ENCODE measurements at places on chromosomes 3 and 15.
A peak's percentile ranks its signal among the peaks of the same experiment; 100 is the strongest.

GRCh38 chr3:177960722-177961121 lies 575.5 kb upstream of the KCNMB2 start:
- DNase-seq = no peak

GRCh38 chr3:14844386-14845170 lies 25.8 kb downstream of the FGD5 start:
- DNase-seq = no peak

DNA sequence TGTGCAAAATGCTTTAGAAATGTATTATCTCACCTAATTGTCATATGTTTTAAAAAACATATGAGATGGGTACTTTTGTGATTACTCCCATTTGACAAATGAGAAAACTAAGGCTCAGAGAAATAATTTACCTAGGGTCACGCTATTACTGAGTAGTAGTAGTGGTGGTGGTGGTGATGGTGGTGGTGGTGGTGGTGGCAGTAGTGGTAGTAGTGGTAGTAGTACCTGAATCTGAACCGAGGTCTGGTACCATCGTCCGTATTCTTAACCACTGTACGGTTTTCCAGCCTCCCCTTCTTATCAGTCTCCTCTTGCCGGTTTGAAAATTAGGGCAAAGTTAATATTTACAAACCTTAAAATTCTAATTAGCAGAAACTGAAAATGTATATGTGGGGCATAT lies 102.4 kb downstream of the KLHL25 start:
- no peak for DNase-seq

DNA sequence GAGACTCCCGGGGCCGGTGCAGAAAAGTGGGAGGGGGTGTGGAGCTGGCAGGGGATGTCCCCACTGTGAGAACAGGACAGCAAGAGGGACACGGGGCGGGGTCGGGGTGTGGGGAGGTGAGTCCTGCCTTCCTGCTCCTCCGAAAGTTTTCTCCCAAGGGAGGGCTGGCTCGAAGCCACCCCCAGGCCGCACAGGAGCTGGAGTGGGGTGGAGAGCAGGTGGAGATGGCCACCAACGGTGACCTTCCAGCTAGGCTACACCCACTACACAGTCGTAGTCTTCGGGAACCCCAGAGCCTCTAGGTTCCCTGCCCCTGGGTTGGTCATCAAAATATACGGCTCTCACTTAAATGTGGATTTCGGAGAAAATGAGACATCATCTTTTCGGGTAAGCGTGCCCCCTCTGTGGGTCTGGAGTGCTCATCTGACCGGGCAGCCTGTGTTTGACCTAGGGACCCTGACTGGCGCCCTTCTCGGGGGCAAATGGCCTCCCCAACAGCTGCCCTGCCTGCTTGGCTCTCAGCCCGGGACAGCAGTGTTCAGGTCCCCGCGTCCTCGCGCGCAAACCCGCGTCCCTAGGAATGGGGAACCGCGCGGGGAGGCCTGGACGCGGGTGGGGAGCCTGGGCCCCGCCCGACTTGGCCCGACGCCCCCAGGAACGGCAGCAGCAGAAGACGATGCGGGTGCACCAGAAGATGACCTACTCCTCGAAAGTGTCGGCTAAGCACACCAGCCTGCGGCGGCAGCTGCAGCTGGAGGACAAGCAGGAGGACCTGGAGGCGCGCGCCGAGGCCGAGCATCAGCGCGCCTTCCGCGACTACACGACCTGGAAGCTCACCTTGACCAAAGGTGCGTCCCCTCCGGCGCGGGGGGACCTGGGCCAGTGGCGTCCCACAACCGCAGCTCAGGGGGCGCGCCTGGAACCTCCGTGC lies 21.2 kb downstream of the CFAP100 start:
- DNase-seq = no peak

GRCh38 chr15:40105517-40106202 lies 3.0 kb downstream of the BMF start:
- peak; percentile 33 for DNase-seq

GRCh38 chr3:98602078-98602678 lies 8.8 kb upstream of the CPOX start:
- DNase-seq = no peak

- DNase-seq = no peak
These were observed 36.4 kb upstream of the ESYT3 start for GRCh38 chr3:138397983-138398382.

DNA sequence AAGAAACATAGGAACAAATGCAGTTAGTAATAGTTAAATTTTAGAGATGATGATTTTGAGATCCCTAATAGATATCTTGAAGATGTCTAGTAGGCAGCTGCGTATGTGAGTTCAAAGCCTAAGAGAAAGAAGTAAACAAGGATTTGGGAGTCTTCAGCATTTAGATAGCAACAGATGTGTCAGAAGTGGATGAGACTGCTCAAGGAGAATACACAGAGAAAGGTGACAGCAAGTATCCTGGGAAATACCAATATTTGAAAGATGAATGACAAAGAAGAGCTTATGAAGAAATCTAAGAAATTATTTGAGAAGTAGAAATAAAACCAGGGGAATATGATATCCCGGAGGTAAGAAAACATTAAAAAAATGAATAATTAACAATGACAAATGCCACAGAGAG lies 130.9 kb downstream of the PCCB start:
- no peak for DNase-seq

DNA sequence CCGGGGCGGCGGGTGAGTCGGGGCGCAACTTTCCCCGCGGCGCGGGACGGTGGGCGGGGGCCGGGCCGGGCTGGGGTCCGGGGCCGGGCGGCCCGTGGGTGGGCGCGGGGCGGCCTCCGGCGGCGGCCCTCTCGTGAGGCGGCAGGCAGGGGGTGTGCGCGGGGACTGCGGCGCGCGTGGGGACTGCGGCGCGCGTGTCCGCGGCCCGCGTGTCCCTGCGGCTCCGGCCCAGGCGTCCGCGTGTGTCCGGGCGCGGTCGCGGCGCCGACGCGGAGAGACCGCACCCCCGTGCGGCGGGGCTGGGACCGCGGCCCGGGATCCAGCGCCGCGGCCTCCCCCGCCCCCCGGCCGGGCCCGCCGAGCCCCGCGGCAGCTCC lies 349 bp downstream of the PLXNA1 start:
- no peak for DNase-seq

- no peak for DNase-seq
These were observed 325.4 kb downstream of the FOXP1 start for GRCh38 chr3:71258116-71258515.

DNA sequence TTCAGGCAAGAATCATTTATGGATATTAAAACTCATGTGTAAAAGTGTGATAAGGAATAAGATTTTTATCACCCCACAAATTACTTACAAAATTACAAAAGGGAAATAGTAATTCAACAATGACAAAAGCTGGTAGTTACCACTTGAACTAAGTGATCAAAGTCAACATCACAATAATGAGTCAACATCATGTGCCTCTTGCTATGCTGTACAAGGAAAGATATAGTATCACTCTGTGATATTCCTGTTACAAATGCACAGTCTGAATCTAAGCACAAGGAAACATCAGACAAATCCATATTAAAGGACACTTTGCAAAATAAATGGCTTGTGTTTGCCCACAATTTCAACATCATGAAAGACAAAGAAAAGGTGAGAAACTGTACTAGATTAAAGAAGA lies 90.5 kb upstream of the PLCL2 start:
- no peak for DNase-seq

GRCh38 chr3:153221748-153222162 lies 59.7 kb downstream of the RAP2B start:
- DNase-seq = peak; percentile 11

- no peak for DNase-seq
These were observed 701 bp downstream of the SGO1 start for GRCh38 chr3:20185331-20185678.

- DNase-seq = no peak
These were observed 133.9 kb downstream of the EEFSEC start for GRCh38 chr3:128287216-128287615.

DNA sequence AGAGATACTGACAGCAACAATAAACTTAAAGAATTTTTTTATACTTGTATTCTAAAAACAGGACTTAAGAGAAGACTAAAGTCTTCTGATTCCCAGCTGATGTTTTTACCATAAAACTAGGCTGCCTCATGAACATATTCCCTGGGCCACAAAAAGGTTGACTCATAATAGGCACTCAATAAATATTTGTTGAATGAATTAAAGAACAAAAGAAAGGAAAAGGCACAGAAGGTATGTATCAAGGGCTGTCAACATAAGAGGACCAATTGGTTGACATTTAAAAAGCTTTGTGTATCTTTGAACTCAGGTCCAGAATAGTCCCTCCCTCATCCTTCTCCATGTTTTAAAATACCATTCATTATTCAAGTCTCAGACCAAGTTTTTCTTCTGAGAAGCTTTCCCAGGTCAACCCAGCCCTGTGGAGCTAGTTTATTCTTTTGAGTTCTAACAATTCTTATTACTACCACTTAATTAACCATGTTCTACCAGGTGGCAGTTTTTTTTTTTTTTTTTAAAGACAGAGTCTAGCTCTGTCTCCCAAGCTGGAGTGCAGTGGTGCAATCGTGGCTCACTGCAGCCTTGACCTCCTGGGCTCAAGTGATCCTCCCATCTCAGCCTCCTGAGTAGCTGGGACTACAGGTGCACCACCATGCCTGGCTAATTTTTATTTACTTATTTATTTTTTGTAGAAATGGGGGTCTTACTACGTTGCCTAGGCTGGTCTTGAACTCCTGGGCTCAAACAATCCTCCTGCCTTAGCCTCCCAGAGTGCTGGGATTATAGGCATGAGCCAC lies 17.5 kb upstream of the ARHGEF3 start:
- no peak for DNase-seq

DNA sequence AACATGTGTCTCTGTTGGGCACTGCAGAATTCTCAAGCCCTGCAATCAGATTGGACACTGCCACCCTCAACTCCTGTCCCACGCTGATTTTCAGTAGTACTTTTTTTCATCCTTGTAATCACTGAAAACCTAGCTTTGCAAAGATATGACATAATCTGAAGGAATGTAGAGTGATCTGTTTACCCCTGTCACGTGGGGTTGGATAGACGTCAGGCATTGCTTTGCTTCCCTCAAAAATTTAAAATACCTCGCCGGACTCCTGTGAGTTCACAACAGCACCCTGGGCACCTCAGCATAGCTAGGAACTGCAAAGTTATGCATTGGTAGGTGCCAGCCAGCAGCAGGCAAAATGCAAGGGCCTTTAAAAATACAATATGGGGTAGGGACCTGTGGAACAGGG lies 71.1 kb upstream of the OXTR start:
- DNase-seq = no peak

- DNase-seq = no peak
These were observed 5.7 kb downstream of the SUCLG2 start for GRCh38 chr3:67648701-67649100.

DNA sequence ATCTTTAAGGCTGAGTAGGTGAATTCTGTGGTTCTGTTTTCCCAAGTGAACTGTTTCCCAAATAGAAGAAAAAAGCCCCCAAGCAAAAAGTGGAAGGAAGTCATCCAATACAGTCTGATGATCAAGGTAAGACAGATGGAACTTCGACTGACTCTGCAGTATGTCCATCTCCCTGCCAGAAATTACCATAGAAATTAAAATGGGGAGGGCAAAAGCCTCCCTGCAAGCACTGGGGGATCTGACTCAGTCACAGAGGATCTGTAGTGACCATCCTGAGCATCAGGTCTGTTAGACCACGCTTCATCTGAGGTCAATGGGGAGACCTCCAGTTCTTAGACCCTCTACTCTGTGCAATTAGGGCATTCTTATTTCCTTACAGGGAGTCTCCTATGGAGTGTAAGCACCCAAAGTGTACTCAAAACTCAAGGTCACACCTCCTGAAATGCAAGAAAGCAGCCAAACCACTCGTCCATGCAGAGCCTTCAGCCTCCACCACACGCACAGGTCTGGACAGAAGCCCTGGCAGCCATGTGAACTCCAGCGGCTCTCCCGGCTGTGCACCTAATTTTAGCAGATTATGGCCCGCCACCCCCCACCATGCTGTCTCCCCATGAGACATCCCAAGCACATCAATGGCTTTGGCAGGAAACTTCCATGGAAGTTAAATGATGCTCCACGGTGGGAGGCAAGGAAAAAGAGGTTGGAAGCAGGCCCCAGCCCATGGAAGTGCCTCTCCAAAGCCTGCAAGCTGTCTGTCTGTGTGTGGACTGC lies 348.7 kb downstream of the NTRK3 start:
- DNase-seq = no peak

DNA sequence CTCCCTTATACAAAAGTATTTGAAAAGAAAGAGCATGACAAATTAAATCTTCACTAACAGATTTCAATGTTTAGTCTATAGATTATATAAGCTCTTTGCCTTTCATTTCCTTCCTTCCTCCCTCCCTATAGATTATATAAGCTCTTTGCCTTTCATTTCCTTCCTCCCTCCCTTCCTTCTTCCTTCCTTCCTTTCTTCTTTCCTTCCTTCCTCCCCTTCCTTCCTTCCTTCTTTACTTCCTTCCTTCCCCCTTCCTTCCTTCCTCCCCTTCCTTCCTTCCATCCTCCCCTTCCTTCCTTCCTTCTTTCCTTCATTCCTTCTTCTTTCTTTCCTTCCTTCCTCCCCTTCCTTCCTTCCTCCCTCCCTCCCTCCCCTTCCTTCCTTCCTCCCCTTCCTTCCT lies 209.8 kb upstream of the CBLB start:
- no peak for DNase-seq

DNA sequence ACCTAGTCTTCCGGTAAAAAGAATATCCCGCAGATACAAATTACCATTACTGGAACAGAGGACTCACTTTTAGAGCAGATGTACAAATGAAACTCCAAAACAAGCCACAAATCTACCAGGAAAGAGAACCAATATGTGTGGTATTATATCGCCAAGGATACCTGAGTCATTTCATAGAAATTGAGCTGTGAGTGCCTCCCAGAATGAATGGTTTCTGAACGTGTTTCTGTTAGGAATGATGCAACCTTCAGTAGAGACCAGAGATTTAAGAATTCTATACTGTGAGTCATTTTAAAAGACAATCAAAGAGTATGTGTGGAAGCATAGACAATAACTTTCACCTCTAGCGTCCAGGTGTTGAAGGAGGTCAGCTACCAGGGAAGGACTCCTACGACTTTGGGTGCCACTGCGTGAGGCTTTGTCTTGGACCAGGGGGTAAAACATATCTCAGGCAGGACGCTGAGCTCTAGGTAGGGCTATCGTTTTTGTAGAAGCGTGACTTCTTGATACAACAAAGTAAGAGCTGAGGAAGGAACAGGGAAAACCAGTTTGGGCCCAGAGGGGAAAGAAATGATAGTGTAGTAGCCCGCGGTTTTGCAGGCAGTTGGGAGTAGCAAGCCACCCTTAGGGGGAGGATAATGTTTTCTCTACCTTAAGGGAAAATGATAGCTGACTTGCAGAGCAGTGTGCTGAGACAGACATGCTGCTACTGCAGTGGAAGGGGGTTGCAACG lies 210.4 kb downstream of the TP63 start:
- no peak for DNase-seq

- no peak for DNase-seq
These were observed 234.6 kb downstream of the RBMS3 start for GRCh38 chr3:29515451-29515850.

Data from stimulated activated CD4-positive, alpha-beta T cell treated with anti-CD3 and anti-CD28 coated beads, Interleukin-1b, Interleukin-23, amount 100 ng/mL, for 4 hours (primary cell).